ENCODE measurements at places on chromosomes 5 and 9. TPM values are rescaled to one million over a fixed set of nuclear protein-coding genes. Genes with fewer than 3 reads are reported as not detected.

GRCh38 chr5:32539981-32540845 is 45.1 kb upstream of the SUB1 start:
- H3K4me3 ChIP-seq = no peak overlapping the region
- no peak overlapping the region for H3K27ac ChIP-seq
- peaks cover 33% of the 10 kb centered on the region for H3K4me1 ChIP-seq
- H3K27me3 ChIP-seq = no peaks in the 10 kb centered on the region
- DNase-seq = no peak
- peaks cover 5% of the 10 kb centered on the region for H3K36me3 ChIP-seq

- H3K27me3 ChIP-seq = peaks cover 2% of the 10 kb centered on the region
- H3K27ac ChIP-seq = peak overlapping the region; percentile 82
Measured at GRCh38 chr9:35662437-35662836, 2.6 kb downstream of the ARHGEF39 start.

DNA sequence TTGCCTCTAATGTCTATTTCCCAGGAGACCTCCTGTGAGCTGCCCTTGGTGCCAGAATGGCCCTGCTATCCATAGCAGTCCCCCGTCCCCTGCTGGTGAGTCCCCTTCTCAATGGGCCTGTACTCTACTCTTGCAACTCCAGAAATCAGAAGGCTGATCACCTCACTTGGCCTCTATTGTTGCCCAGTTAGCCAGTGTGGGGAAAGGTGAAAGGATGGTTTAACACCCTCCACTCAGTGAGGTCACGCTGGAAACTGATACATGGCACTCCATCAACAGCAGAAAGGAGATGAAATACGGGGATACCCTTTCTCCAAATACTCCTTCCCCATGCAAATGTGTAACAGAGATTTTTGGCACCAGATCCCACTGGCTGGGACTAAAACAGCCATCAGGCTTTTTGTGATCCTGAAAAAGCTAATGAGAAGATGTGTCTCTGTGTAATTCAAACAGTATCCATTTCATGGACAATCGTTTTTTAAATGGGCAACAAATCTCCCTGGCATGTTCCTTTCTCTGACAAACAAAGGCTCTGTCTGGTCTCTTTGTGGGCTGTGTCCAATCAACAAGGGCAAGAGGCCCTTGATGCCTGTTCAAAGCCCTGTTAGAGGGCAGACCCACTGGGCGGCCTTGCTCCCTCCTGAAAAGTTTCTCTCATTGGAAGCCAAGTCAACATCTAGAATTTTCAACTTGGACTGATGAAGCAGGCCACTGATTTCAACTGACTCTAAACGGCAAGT is 343.7 kb downstream of the SPOCK1 start:
- no peak overlapping the region for H3K27ac ChIP-seq
- no peaks in the 10 kb centered on the region for H3K4me1 ChIP-seq
- H3K4me3 ChIP-seq = no peak overlapping the region

DNA sequence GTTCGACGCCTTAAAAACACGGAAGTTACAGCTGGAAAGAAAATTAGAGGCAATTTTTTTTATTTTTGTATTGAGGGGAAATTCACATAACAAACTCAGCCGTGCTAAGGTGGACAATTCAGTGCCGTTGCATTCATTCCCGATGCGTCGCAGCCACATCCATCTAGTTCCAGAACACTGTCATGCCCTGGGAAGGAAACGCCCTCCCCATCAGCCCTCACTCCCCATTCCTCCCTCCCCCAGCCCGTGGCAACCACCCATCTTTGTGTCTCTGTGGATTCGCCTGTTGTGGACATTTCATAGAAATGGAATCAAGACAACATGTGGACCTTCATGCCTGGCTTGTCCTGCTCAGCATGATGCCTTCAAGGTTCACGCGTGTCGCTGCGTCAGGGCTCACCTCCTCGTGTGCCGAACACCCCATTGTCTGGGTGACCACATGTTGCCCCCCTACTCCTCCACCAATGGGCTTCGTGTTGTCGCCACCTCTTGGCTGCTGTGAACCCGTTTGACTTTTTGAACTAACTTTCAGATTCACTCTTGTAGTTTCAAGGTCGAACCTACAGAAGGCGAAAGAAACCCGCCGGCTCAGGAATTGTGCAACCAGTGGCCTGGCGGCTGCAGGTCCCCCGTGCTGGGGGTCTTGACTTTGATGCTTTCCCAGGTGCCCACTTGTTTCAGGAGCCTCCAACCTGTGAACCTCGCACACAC is 17.4 kb upstream of the CAMSAP1 start:
- H3K4me1 ChIP-seq = peaks cover 33% of the 10 kb centered on the region
- DNase-seq = peak; percentile 54
- no peaks in the 10 kb centered on the region for H3K27me3 ChIP-seq

DNA sequence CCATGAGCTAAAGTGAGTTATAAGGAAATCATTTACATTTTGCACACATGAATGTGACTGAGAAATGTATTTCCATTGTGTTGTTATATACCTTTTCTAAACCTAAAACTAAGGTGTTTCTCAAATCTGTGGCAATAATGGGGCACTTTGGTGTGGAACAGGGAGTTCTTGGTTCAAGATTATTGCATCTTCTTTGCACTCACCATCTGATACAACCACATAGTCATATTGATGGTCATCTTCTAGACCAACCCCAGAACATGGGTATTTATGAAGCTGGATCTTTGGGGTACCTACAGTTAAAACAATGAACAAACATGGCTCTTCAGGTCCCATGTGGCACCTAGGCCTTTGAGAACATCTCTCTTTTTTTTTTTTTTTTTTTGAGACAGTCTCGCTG is 24.6 kb upstream of the SHOC1 start:
- H3K4me3 ChIP-seq = no peak overlapping the region
- H3K27me3 ChIP-seq = peaks cover 1% of the 10 kb centered on the region

DNA sequence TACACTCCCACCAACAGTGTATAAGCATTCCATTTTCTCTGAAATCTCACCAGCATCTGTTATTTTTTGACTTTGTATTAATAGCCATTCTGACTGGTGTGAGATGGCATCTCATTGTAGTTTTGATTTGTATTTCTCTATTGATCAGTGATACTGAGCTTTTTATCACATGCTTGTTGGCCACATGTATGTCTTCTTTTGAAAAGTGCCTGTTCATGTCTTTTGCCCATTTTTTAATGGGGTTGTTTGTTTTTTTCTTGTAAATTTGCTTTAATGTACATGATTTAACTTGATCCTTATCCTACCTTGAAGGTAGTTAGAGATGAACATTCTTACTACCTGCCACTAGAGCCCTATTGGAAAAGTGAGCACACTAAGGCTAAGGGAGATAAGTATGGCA is 151.2 kb upstream of the KIF2A start:
- peaks cover 7% of the 10 kb centered on the region for H3K27me3 ChIP-seq
- no peak overlapping the region for H3K4me3 ChIP-seq
- no peaks in the 10 kb centered on the region for H3K36me3 ChIP-seq
- DNase-seq = no peak
- H3K4me1 ChIP-seq = no peaks in the 10 kb centered on the region
- no peak overlapping the region for H3K27ac ChIP-seq

DNA sequence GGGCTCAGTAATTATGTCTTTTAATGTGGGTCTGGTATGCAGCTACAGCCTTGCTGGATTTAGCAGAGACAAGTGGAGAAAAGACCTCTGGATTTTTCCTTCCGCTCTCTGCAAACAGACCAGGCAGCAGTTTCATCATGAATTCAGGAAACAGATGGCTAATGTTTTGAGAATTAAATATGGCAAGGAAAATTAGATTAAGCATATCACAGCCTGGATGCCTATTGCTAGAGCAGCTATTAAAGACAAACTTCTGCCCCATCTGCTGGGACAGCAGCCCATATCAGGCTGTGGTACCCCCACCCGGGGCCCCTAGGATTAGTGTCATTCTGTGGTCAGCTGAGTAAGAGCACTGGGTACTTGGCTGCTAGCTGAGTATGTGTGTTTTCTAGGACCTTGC is 6.2 kb downstream of the SKP2 start:
- no peak overlapping the region for H3K27ac ChIP-seq
- no peaks in the 10 kb centered on the region for H3K27me3 ChIP-seq
- no peak overlapping the region for H3K4me3 ChIP-seq
- H3K4me1 ChIP-seq = peaks cover 46% of the 10 kb centered on the region
- peaks cover 68% of the 10 kb centered on the region for H3K36me3 ChIP-seq

- no peaks in the 10 kb centered on the region for H3K4me1 ChIP-seq
- DNase-seq = no peak
- no peak overlapping the region for H3K27ac ChIP-seq
- H3K4me3 ChIP-seq = no peak overlapping the region
- no peaks in the 10 kb centered on the region for H3K36me3 ChIP-seq
Measured at GRCh38 chr5:82601077-82601476, 322.9 kb upstream of the RPS23 start.

- H3K4me3 ChIP-seq = no peak overlapping the region
- DNase-seq = no peak
- H3K27ac ChIP-seq = no peak overlapping the region
- no peaks in the 10 kb centered on the region for H3K27me3 ChIP-seq
Measured at GRCh38 chr5:34928267-34928666, 1.1 kb upstream of the DNAJC21 start.

DNA sequence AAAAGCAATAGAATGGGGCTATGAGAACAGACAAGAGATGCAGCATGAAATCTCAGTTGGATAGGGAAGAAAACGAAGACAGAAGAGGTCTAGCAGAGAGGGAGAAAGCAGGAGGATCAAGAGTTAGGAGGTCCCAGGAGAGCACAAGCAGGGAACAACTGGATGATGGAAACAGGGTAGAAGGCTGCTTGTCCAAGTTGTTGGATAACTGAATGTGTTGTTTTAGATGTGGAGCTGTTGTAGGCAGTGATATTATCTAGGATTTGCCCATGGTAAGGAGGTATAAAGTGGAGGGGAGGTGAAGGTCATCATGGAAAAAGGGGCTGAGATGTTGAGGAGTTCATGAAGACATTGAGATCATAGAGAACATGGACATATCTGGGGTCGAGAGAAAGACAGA is 12.4 kb upstream of the RHOBTB3 start:
- H3K27me3 ChIP-seq = peaks cover 4% of the 10 kb centered on the region
- DNase-seq = no peak
- no peak overlapping the region for H3K27ac ChIP-seq

GRCh38 chr9:129464972-129465833 is 155.7 kb downstream of the C9orf50 start:
- no peaks in the 10 kb centered on the region for H3K36me3 ChIP-seq
- no peaks in the 10 kb centered on the region for H3K27me3 ChIP-seq
- no peak overlapping the region for H3K4me3 ChIP-seq

GRCh38 chr9:105087910-105088898 is 156.2 kb upstream of the SLC44A1 start:
- H3K27me3 ChIP-seq = no peaks in the 10 kb centered on the region
- DNase-seq = no peak
- H3K4me1 ChIP-seq = no peaks in the 10 kb centered on the region

GRCh38 chr9:37746448-37747270 is 6.9 kb upstream of the TRMT10B start:
- no peaks in the 10 kb centered on the region for H3K27me3 ChIP-seq
- no peak overlapping the region for H3K4me3 ChIP-seq
- H3K27ac ChIP-seq = no peak overlapping the region
- H3K36me3 ChIP-seq = no peaks in the 10 kb centered on the region
- DNase-seq = no peak

DNA sequence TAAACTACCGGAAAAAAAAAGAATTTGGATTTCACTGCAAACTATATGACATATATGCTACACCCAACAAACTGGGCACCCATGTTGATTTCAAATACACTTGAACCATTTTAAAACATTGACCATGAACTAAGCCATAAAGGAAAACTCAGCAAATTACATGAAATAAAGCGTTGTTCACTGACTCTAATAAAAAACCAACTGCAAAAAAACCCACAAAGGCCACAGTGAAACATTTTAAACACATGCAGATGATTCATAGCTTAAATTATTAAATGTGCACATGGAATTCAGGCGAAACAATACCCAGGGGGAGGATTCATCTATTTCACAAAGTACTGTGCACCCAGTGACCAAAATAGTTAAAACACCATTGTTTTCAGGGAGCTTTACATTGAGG is 33.3 kb downstream of the MTRR start:
- H3K4me1 ChIP-seq = peaks cover 23% of the 10 kb centered on the region
- H3K27me3 ChIP-seq = no peaks in the 10 kb centered on the region
- H3K4me3 ChIP-seq = no peak overlapping the region
- no peak overlapping the region for H3K27ac ChIP-seq
- DNase-seq = no peak
- H3K36me3 ChIP-seq = peaks cover 77% of the 10 kb centered on the region

DNA sequence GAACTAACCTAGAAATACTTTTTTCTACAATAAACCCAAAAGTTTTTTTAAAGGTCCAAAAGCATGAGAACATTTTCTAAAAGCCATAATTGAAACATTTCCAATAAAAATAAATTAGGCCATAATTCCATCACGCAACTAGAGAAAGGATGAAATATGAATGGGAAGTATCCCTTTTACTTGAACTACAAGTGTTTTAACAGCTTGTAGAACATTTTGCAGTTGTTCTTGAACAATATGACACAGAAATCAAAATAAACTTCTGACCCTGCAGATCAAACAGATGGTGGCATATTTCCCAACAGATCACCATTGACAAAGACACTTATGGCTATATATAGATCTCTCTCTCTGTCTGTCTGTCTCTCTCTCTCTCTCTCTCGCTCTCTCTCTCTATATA is 624.4 kb downstream of the PSAT1 start:
- DNase-seq = no peak
- H3K4me1 ChIP-seq = no peaks in the 10 kb centered on the region
- H3K4me3 ChIP-seq = no peak overlapping the region
- H3K27me3 ChIP-seq = no peaks in the 10 kb centered on the region
- no peak overlapping the region for H3K27ac ChIP-seq
- no peaks in the 10 kb centered on the region for H3K36me3 ChIP-seq

DNA sequence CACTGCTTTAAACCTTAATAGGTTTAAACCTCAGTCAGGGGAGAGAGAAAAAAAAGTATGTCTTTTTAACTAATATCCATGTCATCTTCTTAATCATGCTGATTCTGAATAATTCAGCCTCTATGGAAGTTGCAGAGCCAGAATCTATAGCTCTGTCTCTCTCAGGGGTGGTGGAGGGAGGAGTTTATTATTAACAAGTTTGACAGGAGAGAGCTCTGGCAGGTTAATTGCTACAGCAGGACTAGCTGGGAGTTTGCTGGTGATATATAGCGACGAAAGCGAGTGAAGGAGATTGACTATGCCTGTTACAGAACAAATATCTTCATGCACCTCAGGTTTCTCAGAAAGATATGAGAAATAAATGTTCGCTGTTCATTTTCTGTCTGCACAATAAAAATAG is 586.4 kb downstream of the TLE4 start:
- DNase-seq = no peak
- H3K27me3 ChIP-seq = peaks cover 14% of the 10 kb centered on the region
- no peak overlapping the region for H3K4me3 ChIP-seq
- no peaks in the 10 kb centered on the region for H3K36me3 ChIP-seq
- H3K4me1 ChIP-seq = no peaks in the 10 kb centered on the region

DNA sequence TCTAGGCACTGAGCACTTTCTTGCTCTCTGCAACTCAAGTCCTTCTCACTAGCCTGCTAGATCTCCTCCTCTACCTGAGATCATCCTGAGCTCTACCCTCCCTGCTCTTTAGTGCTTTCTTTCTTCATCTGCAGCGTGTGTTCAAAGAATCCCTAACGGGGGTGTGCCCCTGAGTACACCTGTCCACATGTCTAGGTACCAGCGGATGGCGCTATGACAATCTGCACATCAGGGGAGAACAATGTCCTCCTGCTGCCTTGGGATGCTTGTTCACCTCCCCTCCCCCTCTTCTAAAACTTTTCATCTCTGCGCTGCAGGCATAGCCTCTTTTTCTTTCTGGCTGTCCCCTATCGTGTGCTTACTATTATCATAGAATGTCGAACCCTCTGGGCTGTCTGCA is 42.7 kb downstream of the PTPN3 start:
- H3K4me3 ChIP-seq = no peak overlapping the region
- H3K36me3 ChIP-seq = no peaks in the 10 kb centered on the region
- H3K27ac ChIP-seq = no peak overlapping the region
- DNase-seq = no peak

The PCDHGA7 gene
- total RNA-seq = not detected

The ZNF462 gene
- not detected for total RNA-seq

The ARL14EPL gene
- total RNA-seq = not detected

The SPINK6 gene
- not detected for total RNA-seq

Data from activated CD8-positive, alpha-beta T cell treated with anti-CD3 and anti-CD28 coated beads for 36 hours (primary cell).